ENCODE measurements at places on chromosomes 13 and 19.

DNA sequence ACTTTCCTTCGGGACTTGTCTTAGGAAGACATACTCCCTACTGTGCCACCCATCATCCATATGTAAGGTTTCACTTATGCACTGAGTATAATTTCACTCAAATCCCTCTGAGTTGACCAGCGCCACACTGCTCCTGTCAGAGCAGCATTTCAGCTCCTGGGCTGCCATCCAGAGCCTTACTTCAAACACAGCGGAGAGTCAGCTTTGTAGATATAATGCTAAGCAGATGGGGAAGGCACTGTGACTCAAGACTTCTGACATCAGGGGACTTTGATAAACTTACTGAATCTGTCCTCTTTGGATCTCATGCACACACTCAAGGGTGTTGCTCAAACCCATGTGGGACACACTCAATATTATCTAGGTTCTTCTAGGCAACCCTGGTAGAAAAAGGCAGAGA lies 34.9 kb downstream of the DOCK9 start:
- no peak for DNase-seq

GRCh38 chr19:7888826-7889217 lies 512 bp downstream of the LRRC8E start:
- DNase-seq, result no peak

DNA sequence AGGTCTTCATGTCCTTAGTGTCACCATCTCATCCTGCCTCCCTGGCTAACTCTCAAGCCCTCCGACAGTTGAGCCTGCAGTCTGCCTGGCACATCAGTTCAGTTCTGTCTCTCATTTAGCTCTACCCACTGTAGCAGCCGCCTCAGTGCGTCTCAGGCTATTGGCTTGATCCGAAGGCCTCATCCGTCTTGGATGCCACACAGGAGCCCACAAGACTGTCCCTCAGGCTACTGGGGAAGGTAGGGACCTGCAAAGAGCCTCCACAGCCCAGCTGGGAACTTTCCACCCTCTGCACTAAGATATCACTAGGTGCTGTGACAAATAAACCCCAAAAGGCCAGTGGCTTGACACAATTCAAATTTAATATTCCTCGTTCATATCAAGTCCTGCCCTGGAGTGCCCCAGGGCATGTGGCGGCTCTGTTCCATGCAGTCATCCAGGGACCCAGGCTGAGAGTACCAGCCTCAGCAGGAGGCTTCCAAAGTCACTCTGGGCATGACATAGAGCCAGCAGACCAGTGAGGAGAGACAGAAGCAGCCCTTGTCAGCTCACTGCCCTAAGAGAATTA lies 5.7 kb downstream of the VSTM2B start:
- DNase-seq, result no peak

- no peak for DNase-seq
Measured at GRCh38 chr19:6723738-6724137, 3.3 kb upstream of the C3 start.

DNA sequence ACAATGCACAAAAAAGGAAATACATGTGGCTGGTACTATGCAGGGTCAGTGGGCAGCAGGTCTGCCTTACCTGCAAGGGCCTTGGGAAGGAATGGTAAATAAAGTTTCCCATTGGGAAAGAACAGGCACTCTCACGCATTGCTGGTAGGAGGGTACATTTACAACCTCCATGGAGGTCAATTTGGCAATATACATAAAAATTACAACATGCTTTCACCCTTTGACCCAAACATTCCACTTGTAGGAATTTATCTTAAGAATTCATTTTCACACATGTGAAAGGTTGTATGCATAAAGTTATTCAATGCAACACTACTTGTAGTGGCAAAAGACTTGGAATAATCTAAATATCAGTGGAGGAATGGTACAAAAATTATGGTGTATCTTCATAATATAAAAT lies 216.4 kb downstream of the DLEU7 start:
- no peak for DNase-seq

DNA sequence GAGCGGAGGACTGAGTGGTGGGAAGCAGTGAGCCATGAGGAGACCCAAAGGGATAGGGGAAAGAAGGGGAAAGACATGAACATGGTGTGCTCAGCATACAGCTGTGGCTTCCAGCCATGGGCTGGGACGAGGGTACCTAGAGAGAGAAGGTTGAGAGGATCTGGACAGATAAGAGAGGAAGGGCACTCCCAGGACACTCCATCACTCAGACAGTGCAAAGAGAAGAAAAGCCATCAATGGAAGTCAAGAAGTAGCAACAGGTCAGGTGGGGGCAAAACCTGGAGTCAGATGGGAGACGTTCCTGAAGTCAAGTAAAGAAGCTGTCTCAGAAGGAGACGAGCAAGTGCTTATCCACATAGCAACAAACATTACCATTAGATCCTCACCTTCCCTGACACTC lies 40.2 kb upstream of the UBAC2 start:
- DNase-seq, result no peak

All from HCT116 (cell line).